ENCODE measurements at places on chromosomes 5 and 9. TPM values are rescaled to one million over a fixed set of nuclear protein-coding genes. Genes with fewer than 3 reads are reported as not detected.

GRCh38 chr5:96340357-96340756 lies 92.7 kb downstream of the PCSK1 start:
- DNase-seq = no peak

DNA sequence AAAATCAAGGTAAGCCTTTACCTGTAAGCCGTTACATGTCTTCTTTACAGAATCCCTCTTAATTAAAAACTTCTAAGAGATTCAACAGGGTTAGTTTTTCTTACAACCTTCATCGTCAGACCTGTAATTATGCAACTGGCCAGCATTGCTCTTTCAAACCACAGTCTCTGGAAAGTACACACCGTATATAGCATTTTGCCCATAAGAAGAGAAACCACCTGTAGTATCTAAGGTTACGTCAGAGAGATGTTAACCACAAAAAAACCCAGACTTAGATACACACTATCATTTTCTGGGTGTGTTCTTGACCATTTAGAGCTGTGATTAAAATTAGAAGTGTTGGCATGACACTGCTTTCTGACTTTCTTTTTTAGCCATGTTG lies 140.0 kb downstream of the MUSK start:
- no peak for DNase-seq

DNA sequence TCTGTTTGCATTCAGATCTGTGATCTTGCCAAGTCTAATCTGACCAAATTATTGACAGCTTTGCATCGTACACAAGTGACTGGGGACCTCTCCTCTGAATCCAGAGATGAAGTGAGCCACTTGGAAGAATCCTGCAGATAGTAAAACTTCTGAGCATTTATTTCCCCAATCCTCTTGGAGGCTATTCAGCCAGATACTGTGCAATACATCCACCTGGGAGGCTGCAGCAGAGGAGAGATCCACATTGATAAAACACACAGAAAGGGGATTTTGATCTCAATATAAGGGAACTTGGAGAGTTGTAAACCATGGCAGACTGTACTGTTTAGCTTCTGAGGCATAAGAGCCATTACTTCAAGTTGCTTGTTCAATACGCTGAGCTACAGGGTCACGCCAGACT lies 654.6 kb downstream of the MTRR start:
- no peak for DNase-seq

DNA sequence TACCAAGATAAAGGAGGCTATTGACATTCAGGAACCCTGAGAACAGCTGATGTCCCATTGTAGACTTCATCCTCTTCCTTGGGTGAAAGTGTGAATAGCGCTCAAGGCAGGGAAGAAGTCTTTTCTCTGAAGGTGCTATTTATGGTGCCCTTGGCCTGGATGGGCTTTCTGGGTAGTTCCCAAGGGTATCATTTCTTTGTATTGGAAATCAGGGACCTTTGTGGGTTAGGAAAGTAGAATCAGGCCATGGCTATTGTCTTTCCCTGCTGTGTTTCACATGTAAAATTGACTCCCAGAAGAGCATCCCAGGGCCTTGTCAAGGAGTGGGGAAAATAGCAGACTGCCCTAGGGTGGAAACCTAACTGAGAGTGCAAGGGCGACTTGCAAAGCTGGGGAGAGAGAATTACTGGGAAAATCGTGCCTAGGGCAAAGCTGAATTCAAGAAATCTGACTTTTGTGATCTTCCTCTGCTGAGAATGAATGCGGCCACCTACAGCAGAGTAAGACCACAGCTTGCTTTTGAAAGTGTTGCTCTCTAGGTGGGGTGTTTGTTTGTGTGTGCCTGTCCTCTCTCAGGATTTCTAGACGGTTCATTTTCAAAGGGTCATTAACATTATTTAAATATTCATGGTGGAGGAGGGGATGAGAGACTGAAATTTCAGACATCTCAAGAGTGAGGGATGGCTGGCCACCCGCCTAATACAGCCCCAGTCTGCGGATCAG lies 160.6 kb downstream of the C9orf152 start:
- no peak for DNase-seq

DNA sequence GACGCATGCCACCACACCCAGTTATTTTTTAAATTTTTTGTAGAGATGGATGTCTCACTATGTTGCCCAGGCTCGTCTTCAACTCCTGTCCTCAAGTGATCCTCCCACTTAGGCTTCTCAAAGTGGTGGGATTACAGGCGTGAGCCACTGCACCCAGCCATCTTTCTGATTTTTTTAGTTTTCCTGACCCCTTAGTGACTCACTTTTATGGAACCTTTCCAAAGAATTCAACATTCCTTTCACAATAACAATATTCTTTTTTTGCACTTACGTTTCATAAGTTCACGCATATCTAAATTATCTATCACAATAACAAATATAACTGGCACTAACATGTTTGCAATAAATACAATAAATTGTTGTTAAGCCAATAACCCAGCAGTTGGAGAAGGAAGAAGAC lies 8.5 kb downstream of the ELOVL7 start:
- DNase-seq = no peak

Gene SLC6A7
- not detected for total RNA-seq

Gene ZER1
- total RNA-seq = 11.0 TPM

Gene RNF14
- total RNA-seq = 29.8 TPM
